Skeletal muscle cell (primary cell): ENCODE measurements at places on chromosomes 13 and 19.

DNA sequence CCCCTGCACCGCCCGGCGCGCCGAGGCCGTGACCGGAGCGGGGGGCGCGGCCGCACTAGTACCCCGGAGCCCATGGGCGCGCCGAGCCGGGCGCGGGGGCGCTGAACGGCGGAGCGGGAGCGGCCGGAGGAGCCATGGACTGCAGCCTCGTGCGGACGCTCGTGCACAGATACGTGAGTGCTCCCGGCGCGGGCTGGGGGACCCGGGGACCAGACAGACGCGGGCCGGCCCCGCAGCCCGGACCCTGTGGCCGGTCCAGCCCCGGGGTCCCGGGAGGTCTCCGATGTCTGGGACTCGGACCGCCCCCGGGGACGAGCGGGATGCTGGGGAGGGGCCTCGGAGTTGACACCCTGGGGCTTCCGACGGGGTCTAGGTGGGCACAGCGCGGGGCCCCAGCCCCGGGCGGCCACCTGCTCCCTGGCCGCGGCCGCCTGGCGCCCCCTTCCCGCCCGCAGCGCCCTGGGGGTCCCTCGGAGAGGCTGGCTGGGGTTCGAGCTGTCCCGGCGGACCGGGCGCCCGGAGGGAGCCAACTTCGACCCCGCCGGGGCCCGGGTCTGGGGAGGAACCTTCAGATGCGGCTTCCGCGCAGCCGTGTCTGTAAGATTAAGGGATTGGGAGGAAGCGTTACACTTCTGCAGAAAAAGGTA, 568 bp downstream of the ATP11A start:
- DNase-seq = no peak

- DNase-seq = no peak
Observed at GRCh38 chr19:35040826-35041547, 534 bp upstream of the HPN start.

- DNase-seq = no peak
Observed at GRCh38 chr13:112688560-112689302, 1.1 kb upstream of the ATP11A start.

DNA sequence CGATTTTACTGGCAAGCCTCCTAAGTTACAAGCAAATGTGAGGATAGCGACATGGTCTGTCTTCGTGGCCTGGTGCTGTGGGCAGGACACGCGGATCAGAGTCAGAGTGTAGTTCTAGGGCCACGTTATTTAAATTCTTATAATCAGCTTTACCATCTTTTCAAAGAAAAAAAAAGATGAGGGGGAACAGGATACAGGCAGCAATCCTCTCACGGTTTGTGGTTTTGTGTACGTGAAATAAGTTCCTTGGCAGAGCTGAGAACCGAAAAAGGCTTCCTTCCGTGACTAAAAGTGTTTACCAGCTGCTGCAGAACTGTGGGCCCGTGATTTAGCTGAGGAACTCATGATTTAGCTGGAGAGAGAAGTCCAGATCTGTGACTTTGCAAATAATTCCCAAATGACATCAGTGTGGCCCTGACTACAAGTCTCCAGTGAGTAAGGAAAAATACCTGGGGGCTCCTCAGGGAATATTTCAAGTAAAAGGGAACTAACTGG, 27.2 kb downstream of the RCBTB2 start:
- DNase-seq = peak; percentile 39

- no peak for DNase-seq
Observed at GRCh38 chr19:29323021-29323430, 110.1 kb upstream of the UQCRFS1 start.

DNA sequence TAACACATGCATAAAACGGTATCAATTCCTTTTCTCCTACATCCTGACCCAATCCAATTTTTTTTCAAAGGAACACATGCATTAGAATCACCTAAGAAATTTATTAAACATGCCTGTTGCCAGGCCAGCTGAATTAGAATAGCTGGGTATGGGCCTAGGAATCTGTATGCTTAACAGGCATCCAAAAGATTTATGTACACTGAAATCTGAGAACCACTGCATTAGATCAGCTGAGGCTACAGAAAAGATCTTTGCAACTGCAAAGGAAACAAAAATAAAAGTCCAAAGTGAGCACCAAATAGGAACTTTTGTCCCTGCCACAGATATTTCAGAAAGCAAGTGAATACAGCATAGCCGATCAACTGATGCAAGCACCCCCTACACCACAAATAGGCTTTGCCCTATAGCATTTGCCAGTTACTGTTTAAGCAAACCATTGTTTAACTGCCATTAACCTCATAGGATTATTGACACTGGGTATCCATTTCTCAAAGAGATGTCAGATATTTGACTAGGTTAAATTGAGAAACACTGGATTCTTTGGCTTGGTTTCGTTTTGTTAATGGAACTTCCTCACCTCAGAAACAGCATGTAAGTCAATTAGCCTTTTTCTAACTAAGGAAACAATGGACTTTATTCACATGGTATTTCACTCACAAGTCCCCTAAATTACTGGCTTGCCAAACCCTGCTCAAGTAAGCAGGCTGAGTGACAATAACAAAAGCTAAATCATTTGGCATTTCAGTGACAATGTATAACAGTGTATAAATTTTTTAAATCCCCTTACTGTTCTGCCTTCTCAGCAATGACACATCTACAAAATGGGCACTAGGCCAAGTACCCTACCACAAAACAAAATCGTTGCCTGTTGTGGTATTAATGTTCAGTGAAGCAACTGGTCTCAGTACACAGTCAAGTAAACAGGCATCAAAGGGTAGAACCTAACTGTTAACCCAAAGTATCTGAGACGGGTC, 67.8 kb downstream of the SUCLA2 start:
- DNase-seq = peak; percentile 30

DNA sequence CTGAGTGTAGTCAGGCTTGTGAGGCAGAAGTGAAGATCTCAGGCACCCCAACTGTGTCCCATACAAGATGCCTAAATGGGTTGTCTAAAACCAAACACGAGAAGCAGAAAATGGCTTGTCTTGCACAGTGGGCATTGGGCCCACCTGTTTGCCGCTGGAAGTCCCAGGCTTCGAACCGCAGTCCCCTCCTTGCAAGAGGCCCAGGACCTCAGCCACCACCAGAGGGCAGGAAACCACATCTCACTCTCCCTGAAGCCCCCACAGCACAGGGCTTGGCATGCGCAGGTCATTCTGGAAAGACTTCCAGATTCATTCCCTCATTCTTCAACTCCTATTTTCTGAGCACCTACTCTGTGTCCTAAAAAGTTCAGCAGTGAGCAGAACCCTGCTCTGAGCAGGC, 973.7 kb downstream of the UQCRFS1 start:
- DNase-seq = no peak

DNA sequence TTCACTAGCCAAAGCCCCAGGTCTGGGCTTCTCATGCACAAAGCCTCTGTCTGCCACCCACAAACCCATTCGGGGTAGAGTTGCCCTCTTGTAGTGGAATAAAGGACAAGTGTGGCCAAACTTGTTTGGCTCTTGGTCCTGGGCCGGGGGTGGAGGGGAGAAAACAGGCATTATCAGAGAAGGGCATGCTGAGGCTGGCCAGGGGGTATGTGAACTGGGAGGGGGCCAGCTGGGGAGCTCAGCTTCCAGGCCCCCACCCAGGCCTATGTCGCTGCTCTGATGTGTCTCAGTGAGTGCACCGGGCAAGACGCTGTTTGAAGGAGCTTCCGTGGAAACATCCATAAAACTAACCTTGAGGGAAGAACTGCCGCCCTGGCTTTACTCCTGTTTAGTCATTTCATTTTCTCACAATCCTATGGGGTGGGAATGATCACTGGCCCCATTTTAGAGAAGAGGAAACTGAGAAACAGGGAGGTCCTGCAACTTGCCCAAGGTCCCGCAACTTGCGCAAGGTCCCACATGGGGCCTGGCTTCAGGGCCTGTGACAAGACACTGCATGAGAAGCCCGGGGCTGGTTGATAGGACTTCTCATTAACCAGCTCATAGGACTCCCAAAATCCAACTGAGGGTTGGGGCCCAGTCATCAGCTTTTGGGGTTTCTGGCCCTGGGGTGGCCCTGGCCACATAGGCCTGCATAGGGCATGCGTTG, 30.8 kb downstream of the CCNE1 start:
- no peak for DNase-seq

- no peak for DNase-seq
Observed at GRCh38 chr19:46081928-46082727, 41.3 kb upstream of the IGFL4 start.

DNA sequence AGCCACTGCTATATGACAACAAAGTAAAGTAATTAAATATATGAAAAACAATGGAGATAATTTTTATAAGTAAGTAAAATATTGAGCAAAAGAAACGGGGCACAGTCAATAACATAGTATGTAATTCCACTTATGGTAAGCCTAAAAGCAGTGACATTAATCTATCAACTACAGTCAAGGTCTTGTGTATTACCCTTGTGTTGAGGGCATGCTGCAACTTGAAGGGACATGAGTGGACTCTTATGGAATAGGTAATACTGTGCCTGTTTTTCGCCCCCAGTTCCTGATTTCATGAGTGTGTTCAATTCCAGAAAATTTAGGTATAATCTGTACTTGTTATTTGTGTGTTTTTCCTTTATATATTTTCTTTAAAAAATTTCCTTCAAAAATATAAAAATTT, 201.3 kb upstream of the SLITRK6 start:
- DNase-seq = no peak

DNA sequence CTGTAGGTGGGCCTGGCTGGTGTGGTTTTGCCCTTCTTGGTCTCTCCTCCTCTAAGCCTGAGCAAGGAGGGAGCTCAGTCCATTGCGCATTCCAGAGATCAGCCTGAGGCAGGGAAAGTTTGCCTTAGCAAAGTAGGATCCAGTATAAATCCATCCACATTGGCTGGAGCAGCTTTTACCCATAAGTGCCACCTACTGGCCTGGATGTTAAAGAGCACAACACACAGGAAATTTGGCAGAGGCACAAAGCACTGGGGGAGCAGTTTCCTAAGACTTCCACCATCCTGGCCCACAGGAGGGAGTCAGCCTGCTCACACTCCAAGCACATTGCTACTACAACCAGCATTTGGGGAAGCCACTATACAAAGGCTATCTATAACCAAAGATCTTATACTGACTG, 1124.2 kb downstream of the SLITRK1 start:
- no peak for DNase-seq

GRCh38 chr13:99986741-99987140, 5.2 kb downstream of the ZIC2 start:
- no peak for DNase-seq

GRCh38 chr19:16402041-16402440, 69.7 kb downstream of the EPS15L1 start:
- DNase-seq = no peak

DNA sequence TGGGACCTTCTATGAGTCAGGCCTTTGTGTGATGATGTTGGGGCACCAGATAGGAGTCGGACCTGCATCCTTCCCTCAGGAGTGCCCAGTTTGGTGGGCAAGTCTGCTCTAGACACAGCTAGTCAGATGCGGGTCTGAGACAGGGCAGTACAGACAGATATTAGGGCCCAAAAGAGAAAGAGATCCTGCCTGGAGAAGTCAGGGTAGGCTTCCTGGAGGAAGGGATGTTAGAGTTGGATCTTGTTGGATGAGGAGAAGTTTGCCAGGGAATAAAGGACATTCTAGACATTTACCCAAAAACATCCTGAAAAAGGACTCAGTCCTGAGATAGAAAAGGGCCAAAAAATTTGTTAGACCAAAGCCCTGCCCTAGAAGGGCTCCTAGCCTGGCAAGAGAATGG, 17.2 kb downstream of the VRK3 start:
- no peak for DNase-seq

- DNase-seq = no peak
Observed at GRCh38 chr19:14028901-14029300, 953 bp downstream of the RLN3 start.

- DNase-seq = peak; percentile 32
Observed at GRCh38 chr13:67632590-67632989, 402.5 kb upstream of the PCDH9 start.

DNA sequence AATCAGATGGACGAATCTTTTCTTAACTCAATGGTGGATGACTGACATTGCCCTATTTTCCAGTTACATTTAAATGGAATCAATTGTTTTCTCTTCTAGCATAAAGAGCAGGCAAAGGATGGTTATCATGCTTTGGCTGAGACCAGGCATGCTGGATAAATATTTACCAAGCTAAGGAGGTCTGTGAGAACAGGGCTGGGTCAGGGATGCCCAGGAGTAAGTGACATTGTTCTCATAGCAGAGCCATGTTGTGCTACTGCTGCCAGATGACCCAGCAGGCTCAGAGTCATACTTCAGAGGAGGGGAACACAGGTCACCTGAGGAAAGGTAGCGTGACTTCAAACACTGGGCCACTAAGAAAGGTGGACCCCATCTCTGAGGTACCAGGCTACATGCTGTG, 116.0 kb upstream of the RNF113B start:
- DNase-seq = no peak

- DNase-seq = no peak
Observed at GRCh38 chr13:42815681-42816080, 34.3 kb downstream of the FAM216B start.

DNA sequence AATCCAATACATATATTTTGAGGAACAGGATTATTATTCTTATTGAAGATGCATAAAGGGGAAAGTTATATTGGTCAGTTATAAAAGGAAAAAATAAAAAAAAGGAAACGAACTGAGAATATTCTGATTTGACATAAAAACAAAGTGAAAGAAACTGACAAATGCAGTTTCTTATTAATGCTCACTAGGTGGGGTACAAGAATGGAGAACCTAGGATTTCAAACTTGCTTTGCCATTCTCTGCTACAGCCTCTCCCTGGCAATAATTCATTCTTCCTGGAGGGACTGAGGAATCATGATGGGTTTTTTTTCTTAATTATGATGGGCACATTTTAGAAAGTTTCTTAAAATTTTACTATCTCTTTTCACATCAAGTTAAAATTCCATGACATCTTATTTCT, 154.9 kb downstream of the PCDH9 start:
- DNase-seq = no peak

DNA sequence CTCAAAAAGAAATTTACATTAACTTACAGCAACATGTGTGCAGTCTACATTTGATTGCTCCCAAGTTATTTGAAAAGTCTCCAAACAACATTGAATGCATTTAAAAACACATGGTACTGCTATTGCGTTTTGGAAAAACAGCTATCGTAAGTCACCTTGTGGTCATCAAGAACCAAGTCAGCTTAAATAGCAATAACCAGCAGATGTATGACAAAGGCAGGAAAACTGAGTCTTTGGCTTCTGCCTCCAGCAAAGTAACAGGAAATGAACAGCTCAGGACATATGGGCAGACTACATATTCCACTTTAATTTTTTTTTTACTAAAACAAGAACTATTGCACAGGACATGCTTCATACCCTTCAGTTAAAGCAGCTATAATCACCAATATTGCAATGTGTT, 580.6 kb upstream of the SPRY2 start:
- DNase-seq = peak; percentile 42
